ENCODE measurements at places on chromosomes 13 and 19.

DNA sequence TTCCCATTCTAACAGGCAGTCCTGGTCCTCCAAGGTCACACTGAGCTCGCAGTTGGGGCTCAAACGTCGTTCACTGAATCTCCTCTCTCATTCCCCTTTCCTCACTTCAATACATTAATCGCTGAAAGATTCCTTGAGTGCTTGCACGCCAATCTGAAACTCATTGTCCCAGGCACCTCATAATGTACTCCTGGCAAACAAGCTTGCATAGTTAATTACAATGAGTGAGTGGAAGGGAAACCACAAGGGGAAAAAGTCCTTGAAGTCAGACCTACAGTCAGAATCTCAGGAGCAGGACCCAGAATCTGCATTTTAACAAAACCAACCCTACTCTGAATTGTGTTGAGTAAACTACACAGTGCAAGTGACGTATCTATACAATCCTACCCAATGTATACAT, 86.9 kb downstream of the CRYL1 start:
- DNase-seq: no peak

DNA sequence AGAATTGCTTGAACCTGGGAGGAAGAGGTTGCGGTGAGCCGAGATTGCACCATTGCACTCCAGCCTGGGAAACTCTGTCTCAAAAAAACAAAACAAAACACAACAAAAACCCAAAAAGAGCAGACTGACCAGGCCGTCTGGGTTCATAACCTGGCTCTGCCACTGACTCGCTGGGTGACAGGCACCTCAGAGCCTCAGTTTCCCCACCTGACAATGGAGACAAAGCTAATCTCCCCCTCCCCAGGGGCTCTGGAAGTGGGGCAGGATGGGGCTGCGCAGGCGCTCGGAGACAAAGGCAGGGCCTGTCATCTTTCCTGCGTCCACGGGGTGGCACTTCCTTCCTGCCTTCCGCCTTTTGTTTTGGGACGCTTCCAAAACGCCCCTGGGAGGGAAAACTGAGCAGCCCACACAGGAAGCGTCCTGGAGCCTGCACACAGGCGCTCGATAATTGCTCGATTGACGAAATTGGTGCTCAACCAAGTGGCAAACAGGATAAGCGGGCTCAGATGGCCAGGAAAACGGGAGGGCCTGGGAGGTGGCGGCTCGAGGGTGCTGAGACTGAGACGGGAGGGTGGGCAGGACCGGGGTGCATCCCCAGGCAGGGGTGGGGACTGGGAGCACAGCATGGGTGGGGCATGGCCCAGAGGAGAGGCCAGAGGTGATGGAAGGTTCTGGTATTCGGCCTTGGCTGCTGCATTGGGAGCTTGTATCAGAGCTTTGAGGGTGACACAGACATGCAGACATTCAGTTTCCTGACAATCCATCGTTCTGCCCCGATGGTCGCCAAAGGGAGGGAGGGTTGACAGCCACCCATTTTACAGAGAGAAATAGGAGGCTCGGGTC, 17.8 kb downstream of the SPC24 start:
- DNase-seq: peak; percentile 93

GRCh38 chr19:21568816-21569493, 63.6 kb downstream of the ZNF429 start:
- DNase-seq: peak; percentile 43

- peak; percentile 47 for DNase-seq
Measured at GRCh38 chr19:10289836-10290356, at the start of gene ICAM5. Gene ICAM5 (plus strand): TSS chr19:10289952. CDS start chr19:10290044, 92 bp downstream.

DNA sequence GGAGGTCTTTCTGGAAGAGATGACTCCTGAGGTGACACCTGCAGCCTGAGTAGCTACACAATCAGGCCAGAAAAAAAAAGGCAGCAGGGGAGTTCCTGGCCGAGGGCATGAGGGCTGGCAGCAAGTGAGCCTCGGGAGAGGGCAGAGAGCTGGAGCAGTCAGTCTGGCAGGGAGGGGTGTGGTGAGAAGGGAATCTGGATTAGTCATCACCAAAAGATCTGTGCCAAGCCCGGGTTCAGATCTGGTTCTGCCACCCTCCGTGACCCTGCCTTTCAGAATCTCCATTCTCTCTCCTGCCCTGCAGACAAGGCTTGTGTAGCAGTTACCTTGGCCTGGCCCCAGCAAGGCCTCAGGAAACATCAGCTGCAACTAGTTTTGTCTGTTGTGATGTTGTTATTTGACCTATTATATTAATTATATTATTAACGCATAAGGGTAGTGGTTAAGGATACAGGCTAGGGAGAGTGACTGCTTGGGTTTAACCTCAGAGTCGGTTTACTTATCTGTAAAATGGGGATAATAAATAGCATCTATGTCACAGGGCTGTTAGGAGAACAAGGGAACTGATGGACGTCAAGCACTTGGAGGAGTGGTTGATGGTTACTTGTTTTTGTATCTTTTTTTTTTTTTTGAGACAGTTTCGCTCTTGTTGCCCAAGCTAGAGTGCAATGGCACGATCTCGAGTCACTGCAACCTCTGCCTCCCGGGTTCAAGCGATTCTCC, 2.7 kb upstream of the CAPNS1 start:
- DNase-seq: no peak

DNA sequence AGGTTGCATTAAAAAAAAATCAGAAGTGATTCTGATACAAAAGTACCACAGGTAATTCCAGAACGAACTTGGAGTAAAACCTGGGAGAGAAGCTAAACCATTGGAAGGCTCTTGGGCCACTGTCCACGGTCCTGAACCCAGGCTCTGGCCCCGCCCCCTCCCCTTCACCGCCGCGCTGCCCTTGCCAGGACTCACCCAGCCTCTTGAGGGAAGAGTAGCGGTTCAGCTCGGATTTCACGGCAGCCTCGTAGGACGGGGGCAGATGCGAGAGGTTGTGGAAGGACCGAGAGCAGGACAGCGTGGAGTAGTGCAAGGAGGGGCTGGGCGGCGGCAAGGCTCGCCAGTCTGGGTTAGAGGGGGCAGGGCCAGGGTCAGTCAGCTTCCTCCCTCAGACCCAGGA, 5.7 kb downstream of the SHISA7 start:
- DNase-seq: peak; percentile 93

DNA sequence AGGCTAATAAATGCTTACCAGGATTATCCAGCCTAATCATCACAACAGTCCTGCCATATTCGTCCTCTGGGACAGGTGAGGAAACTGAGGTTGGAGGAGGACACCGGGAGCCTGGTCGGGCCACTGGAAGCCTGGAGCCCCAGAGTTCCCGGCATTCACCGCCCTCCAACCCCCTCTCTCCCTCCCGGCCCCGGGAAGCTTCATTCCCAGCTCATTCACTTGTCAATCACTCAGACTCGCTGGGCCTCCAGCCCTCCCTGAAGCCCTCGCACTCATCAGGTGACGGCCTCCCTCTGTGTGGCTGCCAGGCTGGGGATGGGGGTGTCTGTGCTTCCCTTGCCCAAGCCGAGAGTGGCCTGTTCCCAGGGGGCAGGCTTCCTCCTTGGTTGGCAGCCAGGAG, 22.5 kb upstream of the ZNF99 start:
- DNase-seq: no peak

DNA sequence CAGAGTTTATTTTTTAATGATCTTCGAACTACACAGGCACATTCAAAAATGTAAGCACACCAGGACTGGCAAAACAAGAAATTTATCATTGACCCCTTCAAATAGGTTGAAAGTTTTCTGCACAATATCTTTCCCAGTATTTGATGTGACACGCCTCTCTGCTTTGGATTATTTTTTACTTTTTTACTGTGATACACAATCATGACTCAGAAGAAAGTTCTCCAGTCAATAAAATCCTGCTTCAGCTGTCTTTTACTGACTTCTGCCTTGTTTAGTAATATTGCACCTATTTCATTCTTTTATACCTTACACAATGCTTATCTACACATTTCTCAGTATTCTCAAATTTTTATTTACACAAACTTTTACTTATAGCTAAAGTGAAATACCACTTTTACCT, 1750.4 kb downstream of the PCDH9 start:
- no peak for DNase-seq
